ENCODE measurements at places on chromosomes 11 and 22.

GRCh38 chr11:111793863-111794262, 27.7 kb upstream of the PPP2R1B start:
- no peak for DNase-seq

DNA sequence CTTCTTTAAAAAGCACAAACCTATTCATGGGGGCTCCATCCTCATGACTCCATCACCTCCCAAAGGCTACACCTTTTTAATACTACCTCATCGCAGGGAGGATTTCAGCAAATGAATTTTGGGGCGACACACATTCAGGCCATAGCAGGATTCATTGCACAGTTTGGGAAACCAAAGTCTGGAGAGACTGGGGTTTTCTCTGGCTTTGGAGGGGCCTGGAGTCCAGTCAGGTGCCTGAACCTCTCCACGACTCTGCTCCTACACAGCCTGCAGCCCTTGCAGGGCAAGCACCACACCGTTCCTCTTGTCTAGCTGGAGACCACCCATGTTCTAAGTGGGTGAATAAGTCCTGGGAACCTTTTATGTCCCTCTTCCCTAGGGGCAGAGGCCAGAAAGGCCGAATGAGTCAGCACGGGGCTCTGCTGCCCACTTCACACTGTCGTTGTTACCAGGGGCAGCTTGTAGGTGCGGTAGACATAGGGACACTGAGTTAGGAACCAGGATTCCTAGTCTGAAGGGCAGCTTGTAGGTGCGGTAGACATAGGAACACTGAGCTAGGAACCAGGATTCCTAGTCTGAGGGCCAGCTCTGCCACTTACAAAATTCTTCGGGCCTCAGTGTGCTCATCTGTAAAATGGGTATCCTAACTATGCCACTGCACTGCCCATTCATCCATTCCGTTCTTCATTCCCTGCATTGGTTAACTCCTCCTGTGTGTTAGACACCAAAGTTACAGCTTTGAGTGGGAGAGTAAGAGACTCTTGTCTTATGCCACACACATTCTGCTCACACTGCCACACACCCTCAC, 251.7 kb upstream of the B3GAT1 start:
- DNase-seq, result no peak

- no peak for DNase-seq
Measured at GRCh38 chr22:47631571-47632102, 869.2 kb downstream of the TBC1D22A start.

DNA sequence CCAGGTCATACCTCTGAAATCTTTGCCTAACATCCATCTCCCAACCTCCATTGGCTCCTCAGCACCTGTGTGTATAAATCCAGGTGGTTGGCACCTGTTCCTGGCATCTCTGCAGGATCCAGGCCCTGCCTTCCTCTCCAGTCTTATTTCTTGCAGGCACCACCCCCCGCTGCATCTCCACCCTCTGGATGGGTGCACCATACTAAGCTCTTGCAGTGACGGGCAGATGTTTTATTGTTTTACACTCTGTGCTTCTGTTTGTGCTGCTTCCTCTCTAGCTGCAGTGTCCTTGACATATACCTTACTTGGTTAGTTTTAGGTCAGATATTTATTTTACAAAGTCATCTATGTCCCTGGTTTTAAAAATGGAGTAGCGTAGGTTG, 102.6 kb downstream of the TBC1D22A start:
- DNase-seq, result no peak

DNA sequence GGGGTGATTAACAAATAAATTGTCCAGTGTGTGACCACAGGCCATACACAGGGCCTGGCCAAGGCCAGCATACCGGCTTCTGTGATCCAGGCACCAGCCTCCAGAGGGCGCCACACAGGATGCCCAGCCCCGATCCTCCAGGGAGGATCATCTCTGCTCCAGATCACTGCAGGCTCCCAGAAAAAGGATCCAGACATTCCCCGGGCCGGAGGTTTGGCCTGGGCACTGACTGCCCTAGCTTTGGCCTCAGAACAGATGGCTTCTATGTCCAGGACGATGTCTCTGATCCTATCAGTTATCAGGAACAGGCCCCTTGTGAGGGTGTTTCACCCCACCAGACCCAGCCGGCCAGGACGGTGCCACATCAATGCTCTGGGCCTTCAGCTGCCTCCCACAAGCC, 74.5 kb upstream of the LMO1 start:
- DNase-seq, result no peak

- DNase-seq, result peak; percentile 64
Measured at GRCh38 chr11:121367001-121367843, 74.7 kb downstream of the SC5D start.

DNA sequence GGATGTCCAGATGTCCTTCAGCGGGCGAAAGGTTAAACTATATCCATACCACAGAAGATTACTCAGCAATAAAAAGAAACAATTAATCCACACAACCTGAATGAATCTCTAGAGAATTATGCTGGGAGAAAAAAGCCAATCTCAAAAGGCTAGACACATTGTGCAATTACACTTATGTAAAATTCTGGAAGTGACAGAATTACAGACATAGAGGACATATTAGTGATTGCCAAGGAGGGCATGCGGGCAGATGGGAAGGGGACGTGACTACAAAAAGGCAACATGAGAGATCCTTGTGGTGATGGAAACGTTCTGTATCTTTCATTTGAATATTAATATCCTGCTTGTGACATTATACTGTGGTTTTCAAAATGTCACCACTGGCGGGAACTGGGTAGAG, 103.5 kb upstream of the BMAL1 start:
- no peak for DNase-seq

- no peak for DNase-seq
Measured at GRCh38 chr11:3840004-3840869, 522 bp downstream of the RHOG start.

DNA sequence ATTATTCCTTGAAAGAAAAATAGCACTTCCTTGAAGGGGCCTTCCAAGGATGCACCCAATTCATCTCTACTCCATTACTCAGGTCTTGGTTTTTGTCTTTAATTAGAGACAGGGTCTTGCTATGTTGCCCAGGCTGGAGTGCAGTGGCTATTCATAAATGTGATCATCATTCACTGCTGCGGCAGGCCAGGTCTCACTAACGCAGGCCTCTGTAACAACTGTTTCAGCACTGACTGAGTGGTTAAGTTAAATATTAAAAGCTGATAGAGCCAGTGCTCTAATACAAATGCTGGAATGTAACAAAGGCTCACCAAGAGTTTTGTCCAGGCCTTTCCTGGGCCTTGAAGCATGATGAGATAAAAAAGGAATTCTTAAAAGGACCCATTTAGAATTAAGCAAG, 61.4 kb upstream of the GNAZ start:
- DNase-seq, result no peak

DNA sequence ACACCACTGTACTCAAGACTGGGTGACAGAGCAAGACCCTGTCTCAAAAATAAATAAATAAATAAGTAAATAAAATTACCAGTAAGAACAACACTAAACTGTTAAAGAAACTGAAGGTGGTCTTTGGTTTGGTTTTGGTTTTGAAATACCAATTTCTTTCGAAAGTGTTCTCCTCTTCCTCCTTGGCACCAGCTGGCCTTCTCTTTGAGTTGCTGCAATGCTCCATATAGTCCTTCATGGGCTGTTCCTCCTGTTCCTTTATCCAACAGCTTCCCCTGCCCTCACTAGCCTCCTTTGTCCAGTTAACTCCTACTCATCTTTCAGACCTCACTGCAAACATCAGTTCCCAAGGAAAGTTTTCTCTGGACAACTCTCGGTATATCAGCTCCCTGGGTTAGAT, 5.0 kb upstream of the UVRAG start:
- no peak for DNase-seq

- peak; percentile 14 for DNase-seq
Measured at GRCh38 chr11:47946682-47947559, 33.4 kb upstream of the PTPRJ start.

DNA sequence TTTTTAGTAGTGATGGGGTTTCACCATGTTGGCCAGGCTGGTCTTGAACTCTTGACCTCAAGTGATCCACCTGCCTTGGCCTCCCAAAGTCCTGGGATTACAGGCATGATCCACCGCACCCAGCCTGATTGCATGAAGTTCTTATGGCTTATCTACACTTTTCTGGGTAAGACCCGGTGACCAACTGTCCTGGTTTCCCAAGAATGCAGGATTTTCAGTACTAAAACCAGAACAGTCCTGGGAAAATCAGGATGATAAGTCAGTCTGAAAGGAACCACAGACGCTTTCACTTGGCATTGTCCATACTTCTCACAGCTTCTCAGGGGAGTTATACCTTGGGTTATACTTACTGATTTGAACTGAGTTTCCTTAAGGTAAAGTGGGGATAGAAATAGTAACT, 1.4 kb upstream of the BPIFC start:
- no peak for DNase-seq

DNA sequence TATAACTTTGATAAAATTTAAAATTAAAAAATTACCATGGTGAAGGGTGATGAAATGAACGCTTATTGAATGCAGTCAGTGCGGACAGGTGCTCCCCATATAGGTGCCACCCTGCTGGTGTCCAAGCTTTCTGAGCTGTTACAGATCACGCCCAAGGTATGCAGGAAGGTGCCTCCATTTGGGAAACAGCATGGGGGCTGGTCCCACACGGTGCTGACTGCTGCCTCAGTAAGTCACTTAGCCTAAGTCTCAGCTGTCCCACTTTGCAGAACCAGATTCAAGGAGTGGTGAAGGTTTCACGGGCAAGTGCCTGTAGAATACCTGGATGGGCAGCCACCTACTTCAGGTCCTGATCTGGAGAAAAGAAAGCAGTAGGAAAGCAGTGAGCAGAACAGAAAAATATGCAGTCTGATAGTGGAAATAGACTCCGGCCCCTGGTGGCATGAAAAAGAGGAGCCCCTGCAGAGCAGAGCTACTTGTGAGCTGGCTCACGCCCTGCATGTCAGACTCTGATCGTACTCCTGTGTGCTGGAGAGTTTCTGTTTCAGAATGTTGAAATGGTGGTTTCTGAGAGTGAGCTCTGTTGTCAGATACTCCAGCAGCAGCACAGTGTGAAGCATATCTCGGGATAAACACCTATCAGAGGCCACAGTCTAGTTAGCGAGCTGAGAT, 33.2 kb downstream of the ADORA2A start:
- no peak for DNase-seq

- no peak for DNase-seq
Measured at GRCh38 chr11:111115890-111116289, 129.6 kb upstream of the POU2AF2 start.

DNA sequence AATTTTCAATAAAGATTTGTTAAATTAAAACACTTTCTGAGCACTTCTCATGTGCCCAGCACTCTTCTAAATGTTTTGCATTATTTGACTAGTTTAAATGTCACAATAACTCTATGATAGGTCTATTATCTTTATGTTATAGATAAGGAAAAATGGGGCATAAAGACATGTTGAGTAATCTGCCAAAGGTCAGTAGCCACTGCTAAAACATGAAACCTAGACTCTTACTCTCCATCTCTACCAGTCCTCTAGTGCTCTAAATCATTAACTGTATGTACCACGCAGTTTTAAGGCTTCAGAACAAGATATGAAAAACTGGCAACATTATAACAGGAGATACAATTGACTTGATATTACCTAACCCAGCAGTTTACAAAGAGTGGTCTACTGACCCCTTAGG, 6.9 kb downstream of the RAB6A start:
- DNase-seq, result no peak

GRCh38 chr11:58671983-58672633, 49.6 kb downstream of the CNTF start:
- DNase-seq, result no peak

- no peak for DNase-seq
Measured at GRCh38 chr11:65861533-65862183, 1.4 kb downstream of the MUS81 start.

- peak; percentile 44 for DNase-seq
Measured at GRCh38 chr11:69297787-69298266, 3.9 kb downstream of the MYEOV start.

DNA sequence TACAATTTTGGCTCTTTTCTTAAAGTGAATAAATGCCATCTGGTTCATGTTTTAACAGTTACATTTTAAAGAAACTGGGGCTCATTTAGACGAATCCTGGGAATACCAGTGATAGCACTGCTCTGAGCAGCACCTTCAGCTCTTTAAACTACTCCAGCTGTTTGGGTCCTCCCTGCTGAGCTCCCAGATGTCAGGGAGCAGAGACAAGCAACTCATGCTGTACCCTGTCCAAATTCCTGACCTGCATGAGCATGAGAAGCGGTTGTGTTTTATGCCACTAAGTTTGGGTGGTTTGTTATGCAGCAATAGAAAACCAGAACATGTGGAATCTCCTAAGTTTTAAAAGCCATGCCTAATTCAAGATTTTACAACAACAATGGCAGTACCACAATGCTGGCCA, 90.0 kb downstream of the FDX1 start:
- DNase-seq, result no peak

GRCh38 chr11:75563978-75564552, 2.0 kb downstream of the SERPINH1 start:
- no peak for DNase-seq

GRCh38 chr22:22462813-22463567, 45.6 kb downstream of the ZNF280B start:
- DNase-seq, result no peak

- no peak for DNase-seq
Measured at GRCh38 chr11:26976389-26976788, 17.5 kb upstream of the FIBIN start.

- DNase-seq, result peak; percentile 70
Measured at GRCh38 chr11:20156280-20156875, 3.9 kb downstream of the DBX1 start.

DNA sequence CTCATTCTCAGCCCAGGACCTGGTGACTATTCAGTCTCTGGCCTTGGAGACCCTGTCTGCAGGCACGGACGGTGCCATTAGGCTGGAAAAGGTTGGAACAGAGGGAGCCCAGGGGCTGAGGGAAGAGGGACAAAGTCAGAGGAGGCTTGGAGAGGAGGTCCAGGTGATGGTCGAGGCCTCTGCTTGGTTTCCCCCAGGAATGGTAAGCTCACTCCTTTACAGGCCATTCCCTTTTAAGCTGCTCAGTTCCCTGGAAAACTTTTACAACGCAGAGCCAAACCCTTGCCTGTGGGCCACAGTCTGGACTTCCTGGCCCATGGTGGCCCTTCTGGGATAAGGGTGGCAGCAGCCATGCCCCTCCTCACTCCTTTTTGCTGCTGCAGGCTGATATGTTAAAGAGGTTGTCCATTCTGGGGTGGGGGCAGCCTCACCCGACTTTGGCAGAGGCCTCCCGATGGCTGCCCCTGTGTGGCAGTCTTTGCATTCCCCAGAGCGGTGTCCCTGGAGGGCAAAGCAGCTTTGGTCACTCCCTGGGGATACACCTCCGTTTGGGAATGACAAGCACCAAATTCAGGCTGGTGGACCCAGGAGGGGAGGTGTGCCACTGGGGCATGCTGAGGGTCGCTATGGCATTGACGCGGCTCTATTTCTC, 34.0 kb upstream of the RFPL3 start:
- DNase-seq, result no peak

Data from CD4-positive, alpha-beta T cell treated with Interleukin-12 subunit alpha and Interleukin-12 subunit beta, for 1 hour (primary cell).